ENCODE measurements at places on chromosomes 3 and 15.

GRCh38 chr3:53804697-53805462 lies 41.3 kb downstream of the CHDH start:
- no peak for DNase-seq

- DNase-seq, result no peak
These were observed 28.6 kb upstream of the C3orf80 start for GRCh38 chr3:160196511-160197104.

DNA sequence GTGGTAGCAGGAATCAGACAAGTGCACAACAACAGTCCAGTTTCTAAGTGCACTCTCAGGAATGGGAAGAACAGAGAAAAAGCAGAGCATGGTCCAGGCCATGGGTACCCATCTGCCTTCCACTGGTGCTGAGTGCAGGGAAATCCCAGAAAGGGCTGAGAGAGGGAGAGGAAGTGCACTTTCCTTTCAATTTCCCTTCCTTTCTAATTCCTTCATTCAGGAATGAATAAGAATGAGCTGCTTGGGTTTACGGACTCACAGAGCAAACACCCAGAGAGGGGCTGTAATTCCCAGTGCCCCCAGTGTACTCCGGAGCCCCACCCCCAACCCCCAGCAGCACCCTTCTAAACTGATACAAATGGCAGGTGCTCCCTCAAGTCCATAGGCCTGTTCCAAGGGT lies 300.6 kb downstream of the FOXP1 start:
- DNase-seq, result no peak

- no peak for DNase-seq
These were observed 25.8 kb upstream of the POLG start for GRCh38 chr15:89360294-89360971.

DNA sequence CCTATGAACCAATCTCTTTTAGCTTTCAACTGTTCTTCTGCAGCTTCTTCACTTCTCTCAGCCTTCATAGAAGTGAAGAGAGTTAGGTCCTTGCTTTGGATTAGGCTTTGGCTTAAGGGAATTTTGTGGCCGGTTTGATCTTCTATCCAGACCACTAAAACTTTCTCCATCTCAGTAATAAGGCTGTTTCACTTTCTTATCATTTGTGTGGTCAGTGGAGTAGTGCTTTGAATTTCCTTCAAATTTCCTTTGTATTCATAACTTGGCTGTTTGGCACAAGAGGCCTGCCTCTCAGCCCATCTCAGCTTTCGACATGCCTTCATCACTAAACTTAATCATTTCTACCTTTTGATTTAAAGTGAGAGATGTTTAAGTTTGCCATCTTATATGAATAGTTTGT lies 21.7 kb downstream of the DZIP1L start:
- DNase-seq, result no peak

GRCh38 chr3:196165850-196166249 lies 45.4 kb downstream of the ZDHHC19 start:
- no peak for DNase-seq

- DNase-seq, result no peak
These were observed 335.7 kb upstream of the CFAP20DC start for GRCh38 chr3:59385547-59385946.

DNA sequence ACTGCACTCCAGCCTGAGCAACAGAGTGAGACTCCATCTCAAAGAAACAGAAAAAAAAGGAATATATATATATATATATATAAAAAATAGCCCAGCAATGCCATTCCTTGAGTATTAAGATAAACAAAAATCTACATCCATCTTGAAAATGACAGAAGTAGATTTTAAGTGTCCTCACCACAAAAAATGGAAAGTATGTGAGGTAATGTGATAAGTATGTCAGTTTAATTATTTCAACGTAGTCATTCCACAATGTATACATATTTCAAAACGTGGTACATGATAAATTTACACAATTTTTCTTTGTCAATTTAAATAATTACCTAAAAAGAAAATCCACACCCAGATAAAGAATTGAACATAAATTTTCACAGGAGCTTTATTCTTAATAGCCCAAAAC lies 54.9 kb downstream of the HCN4 start:
- DNase-seq, result no peak

- DNase-seq, result no peak
These were observed 21.6 kb downstream of the EMC4 start for GRCh38 chr15:34246276-34246976.

DNA sequence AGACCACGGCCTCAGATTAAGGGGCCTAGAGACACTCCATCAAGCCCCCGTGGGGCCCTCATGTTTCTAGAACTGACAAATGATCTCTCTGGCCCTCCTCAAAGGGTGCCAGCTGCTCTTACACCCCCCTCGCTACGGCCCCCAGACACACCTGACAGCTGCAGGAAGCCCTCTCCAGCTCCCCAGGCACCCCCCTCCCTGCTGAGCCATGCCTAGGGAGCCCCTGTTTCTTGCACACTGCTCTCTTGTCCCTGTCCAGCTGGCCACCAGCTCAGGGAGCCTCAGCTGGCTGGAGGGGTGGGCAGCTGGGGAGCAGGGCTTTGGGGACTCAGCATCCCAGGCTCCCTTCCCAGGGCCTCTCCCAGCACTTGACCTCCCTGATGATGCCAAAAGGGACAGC lies 14.8 kb downstream of the TNK2 start:
- DNase-seq, result no peak

GRCh38 chr15:60442031-60442650 lies 36.8 kb downstream of the ICE2 start:
- DNase-seq, result no peak

- no peak for DNase-seq
These were observed 2.4 kb upstream of the AKAP13 start for GRCh38 chr15:85377986-85378385.

GRCh38 chr3:157441102-157441624 lies 4.5 kb downstream of the PTX3 start:
- DNase-seq, result no peak

- no peak for DNase-seq
These were observed 212.1 kb downstream of the ATP8B4 start for GRCh38 chr15:49906966-49907365.

DNA sequence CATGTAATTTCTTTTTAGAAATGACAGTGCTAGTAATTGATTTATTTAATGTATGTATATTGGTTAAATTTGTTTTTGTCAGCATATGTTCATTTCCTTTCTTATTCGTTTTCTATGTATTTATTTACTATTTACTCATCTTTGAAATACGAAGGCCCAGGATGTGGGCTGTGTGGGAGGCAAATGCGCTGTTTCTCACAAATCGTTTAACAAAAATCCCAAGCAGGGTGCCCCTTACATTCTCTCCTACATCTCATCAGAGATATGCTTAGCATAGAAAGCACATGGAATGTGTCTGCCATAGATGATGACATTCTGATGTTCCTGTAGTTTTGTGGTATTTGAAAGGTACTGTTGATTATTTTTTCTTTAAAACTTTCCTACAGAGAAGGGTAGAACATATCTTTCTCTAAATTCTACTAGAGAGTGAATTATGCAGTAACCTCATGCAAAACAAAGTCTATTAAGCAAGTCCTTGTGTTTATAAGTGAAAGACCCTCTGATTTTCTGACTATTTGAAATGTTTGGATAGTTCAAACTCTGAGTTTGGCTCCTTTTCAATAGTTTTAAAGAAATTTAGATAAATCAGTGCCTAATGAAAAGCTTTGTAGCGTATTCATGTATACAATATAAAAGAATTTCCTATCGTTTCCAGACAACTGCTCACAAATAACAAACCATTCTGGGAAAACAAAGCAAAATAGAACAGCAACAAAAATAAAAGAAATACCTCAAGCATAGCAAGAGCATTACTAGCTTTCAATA lies 111.1 kb upstream of the VGLL3 start:
- DNase-seq, result no peak

DNA sequence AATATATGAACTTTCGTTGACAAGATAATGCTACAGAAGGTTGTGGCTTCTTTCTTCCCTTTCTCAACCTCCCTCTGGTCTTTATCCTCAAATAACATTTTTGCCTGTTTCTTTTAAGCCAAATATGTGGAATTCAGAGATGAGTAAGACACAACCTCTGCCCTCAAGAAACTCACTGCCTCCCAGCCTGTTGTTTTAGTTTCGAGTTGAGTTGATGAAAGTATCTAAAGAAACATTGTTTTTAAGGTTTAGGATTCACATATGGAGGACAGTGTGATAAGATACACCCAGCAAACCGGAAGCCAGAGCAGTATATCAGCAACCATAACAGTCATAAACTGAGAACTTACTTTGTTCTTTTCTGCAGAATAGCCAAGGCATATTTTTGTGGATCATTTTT lies 218.6 kb downstream of the THSD4 start:
- DNase-seq, result no peak

- no peak for DNase-seq
These were observed 177.0 kb downstream of the CNTN6 start for GRCh38 chr3:1269808-1270207.
